ENCODE measurements at places on chromosomes 7 and 10.

DNA sequence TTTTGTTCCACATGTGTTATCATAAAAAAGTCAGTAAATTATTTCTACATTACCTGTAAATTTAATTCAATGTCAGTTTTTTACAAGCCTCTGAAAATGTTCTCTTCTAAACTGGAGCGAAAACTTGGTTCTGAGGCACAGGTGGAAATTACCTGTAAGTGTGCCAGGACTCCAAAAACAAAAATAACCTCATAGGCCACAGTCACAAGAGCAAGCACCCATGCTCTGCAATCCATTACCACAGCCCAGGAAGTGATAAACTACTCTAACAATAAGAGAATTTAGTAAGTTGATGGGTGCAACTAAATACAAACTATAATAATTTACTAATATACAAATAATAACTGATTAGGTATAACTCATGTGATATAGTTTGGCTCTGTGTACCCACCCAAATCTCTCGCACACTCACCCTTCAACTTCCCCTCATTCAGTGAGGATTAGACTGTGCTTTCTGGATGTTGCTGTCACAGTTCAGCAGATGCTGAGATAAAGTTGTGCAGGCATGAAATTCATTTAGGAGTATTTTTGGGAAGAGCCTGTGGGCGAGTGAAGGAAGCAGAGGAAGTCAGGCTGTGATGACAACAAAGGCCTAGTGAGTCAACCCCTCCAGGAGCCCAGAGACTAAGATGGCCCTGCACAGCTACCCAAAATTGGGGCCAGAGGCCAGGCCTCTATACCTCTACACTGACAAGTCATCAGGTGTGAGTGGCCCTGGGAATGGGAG lies 16.3 kb upstream of the GIMAP6 start:
- peak; percentile 62 for DNase-seq

DNA sequence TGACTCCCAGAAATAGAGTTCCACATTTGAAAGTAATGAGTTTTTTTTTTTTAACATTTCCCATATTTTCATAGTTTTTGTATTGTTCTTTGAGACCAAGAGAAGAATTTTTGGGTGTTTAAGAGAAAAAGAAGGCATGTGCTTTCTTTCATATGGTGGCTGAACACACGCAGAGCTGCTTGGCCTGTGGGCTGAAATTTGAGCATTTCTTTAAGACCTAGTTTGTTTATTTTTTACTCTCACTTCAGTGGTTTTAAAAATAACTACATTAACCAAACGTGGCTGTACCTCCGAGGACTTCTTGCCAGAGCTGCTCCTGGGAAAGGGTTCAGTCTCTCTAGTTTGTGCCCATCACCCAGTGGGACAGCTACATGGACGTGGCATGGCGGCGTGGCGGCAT lies 58.3 kb downstream of the INPP5A start:
- DNase-seq: no peak

DNA sequence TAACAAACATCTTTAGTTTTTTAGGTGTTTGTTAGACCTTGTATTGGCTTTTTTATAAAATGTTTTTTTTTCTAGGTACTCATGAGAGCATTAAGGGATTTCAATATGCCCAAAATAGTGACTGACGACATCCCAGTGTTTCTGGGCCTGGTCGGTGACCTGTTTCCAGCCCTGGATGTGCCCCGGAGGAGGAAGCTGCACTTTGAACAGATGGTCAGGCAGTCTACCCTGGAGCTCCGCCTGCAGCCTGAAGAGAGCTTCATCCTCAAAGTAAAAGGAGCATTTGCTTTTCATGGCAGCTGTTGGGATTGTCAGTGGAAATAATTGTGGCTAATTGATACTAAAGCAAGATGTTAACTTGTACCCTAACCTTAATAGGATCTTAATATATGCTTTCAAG lies 161.5 kb downstream of the DNAH11 start:
- DNase-seq: no peak

DNA sequence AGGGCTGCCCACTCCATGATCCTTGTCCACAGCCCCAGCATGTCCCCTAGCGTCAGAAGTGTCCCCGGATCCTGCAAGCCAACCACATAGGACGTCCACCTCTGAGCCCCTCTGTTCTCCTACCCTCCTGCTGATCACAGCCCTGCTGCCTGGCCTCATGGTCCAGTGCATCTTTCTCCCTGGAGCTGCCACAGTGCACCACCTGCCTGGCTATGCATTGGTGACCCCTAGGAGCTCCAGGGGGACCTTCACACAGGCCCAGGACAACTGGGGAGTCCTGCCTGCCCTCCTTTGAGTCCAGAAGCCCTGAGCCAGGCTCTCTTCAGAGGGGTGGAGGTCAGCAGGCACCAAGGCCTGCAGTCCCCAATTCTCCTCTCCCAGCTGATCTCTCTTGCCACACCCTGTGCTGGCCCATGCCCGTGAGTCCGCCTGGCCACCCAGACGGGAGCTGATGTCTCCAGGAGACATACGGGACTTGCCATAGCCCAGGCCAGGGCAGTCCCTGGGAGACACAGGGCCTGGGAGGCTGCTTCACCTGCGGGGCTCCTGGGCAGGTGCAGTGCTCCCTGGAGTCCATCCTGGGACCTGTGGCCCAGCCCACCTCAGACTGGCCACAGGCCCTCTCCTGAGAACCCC lies 77.4 kb upstream of the RET start:
- DNase-seq: no peak

GRCh38 chr7:128833946-128834325 lies 3.7 kb downstream of the FLNC start:
- DNase-seq: no peak

DNA sequence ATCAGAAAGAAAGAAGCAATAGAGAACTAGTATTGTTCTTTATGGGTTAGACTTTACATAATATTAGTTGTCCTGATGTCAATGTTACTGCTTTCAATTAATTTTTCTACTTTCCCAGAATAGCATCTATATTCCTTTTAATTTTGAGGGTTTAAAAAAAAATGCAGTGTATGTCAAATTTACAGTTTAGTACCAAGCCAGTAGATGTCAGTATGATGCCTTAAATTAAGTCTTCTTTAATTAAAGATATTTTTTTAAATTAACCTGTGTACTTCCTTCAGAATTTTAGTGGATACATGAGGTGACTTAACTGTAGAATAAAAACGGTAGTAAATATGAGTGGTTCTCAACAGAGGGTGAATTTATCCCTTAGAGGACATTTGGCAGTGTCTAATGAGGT lies 35.2 kb upstream of the STOX1 start:
- no peak for DNase-seq

DNA sequence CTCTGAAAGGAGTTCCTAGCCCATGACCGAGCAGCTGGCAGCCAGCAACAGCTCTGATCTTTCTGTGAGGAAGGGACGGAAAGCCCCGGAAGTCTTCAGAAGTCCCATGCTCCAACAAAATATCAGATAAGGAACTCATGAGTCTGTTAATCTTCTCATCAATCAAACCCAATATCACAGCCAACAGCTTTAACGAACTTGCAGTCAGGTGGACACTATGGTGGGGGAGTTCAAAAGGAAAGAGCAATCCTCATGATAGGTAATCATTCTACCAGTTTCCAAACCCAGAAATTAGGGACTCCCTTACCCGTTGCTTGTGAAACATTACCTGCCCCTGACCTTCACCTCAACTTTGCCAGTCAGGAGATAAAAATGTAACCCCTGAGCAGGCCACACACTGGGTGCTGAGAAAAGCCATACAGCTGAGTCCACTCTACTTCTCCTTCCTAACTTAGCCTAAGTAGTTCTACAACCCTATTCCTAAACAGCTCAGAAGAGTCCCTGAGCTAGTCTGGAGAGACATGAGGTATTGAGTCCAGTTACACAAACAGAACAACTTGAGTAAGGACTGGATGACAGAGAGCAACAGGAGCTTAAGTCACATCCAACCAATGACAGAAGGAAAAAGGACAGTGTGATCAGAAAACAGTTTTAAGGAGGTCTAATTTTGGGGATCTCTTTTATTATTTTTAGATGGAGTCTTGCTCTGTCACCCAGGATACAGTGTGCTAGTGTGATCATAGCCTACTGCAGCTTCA lies 2.2 kb downstream of the NDST2 start:
- no peak for DNase-seq

GRCh38 chr10:13594641-13595040 lies 7.9 kb downstream of the PRPF18 start:
- DNase-seq: no peak

DNA sequence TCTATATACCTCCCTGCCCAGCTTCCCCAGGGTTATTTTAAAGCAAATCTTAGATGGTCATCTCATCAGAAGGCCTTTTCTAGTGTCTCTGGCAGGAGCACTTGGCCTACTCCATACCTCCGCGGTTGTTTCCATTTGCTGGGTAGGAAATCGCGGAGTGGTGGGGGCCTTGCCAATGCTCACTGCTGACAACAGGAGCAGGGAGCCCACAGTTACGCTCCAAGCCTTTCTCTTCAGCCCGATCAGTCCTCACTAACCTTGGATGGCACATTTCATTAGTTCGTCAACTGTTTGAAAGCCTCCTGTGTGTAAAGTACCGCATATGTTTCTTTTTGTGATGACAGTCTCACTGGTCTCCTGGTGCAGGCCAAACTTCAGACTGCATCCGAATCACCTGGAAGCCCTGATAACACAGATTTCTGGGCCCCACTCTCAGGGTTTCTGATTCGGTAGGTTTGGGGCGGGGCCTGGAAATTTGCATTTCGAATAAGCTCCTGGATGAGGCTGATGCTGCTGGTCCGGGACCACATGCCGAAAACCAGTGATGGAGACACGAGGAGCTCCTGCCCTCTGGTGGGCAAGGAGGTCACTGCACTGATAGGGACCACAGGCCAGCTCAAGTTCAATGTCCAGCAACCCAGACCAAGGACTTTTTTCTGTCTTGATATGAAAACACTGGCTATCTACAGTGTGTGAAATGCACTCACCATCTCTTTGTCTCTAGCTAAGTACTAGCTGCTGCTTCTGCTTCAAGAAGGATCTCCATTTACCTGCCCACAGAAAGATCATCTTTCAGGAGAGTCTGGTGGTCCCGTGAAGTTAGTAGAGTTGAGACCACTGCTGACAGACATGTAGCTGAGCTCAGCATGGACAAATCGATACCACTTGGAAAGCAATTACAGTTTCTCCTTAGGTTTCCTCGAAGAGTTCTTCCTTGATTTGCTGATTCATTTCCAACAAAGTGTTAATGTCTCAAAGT lies 14.0 kb downstream of the LRGUK start:
- peak; percentile 38 for DNase-seq

- no peak for DNase-seq
Observed at GRCh38 chr10:112913255-112913654, 36.8 kb upstream of the TCF7L2 start.

- no peak for DNase-seq
Observed at GRCh38 chr7:23438171-23438570, 32.1 kb downstream of the IGF2BP3 start.

DNA sequence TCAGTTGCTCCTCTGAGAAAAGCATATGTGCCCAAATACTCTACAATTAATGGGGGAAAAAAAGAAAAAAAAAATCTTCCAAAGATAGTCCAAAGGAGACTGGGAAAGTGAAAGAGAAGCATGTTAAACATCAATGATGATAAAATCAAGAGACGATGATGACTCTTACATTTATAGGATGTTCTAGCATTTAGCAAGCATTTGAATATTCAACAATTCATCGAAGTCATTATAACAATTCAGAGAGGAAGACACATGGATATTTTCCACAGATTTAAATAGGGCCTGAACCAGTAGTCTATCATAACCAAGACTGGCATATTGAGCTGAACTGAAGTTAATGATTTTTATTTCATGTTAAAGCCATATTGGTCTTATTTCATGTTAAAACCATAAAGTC lies 528.4 kb downstream of the INHBA start:
- no peak for DNase-seq

- no peak for DNase-seq
Observed at GRCh38 chr7:98913026-98913425, 34.7 kb downstream of the TRRAP start.

DNA sequence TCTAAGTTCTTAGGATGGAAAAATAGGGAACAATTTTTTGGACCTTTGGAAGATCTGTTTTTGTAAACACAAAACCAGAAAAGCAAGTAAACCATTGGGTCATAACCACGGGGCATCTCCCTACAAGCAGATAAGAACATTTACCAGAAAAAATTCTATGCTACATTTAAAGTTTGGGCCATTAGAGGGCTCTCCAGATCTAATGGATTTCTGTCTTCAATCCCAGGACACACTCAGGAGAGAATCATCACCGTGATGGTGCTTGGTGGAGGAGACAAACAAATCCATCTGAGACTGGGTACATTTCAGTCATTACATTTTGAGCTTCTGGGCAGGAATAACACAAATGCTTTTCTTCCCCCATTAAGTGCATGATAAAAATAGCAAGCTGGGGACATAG lies 178.4 kb upstream of the TARP start:
- no peak for DNase-seq

DNA sequence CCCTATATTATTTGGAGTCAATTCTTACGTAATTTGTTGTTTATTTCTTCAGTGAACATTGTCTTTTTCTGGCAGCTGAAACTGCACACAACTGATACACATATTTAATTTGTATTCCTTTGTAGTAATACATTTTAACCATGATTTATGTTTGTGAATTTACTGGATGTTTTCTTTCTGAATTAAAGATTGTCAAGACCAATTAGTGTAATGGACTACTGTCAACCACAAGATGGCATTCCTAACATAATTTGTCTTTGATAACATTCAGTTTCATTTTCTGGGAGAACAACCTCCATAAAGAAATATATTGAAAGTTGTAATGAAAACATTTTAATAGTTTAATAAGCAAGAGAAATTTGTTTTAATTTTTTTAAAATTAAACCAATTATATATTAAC lies 10.1 kb downstream of the THNSL1 start:
- no peak for DNase-seq

GRCh38 chr7:122584676-122585251 lies 114.2 kb downstream of the RNF133 start:
- no peak for DNase-seq

GRCh38 chr10:49161411-49161997 lies 26.7 kb downstream of the TMEM273 start:
- no peak for DNase-seq

GRCh38 chr7:17600340-17600752 lies 301.9 kb downstream of the AHR start:
- DNase-seq: no peak

DNA sequence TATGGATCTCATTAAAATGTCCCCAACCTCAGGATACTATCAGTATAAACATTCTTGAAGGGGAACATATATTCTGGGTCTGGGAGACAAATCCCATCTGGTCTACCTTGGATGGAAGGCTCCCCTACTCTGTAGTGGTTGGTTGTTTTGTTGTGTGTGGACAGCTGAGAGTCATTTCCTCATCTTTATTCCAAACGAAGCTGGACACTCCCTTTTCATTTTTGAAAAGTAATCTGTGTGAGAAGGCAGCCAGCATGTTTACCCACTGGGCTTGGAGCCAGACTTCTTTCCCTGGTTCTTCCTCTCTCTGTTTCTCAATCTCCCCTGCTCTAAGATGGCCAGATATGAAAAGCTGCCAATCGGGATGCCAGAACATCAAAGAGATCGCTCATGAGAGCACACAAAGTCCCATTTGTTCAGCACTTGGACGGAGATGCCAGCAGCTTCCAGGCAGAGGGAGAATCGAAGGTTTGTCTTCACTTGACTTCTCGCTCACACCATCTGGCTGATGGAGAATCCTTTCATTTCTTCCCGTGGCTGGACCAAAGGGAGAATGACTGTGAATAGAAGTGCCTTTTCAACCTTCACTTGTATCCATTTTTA lies 108.1 kb upstream of the AGR3 start:
- no peak for DNase-seq

Data from CD4-positive, alpha-beta T cell treated with Interleukin-12 subunit alpha and Interleukin-12 subunit beta, for 1 hour (primary cell).